Left hindlimb (tissue), 1 donor: ENCODE measurements at places on chromosomes 1 and 21.

- DNase-seq = peak; percentile 71
These were observed 73.7 kb upstream of the NRIP1 start for GRCh38 chr21:15138490-15138889.

DNA sequence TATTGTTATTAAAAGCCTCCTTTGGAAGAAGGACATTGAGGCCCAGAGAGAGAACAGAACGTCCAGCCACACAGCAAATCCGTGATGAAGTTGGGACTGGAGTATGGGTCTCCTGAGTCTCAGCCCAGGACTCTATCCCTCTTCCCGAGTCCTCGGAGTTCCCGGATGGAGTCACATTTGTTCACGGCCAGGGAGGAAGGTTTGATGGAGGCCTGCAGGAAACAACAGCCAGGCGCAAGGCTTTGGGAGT, 357 bp upstream of the TXLNA start:
- DNase-seq = no peak

- no peak for DNase-seq
These were observed 424.4 kb upstream of the NFIA start for GRCh38 chr1:60657926-60658325.

DNA sequence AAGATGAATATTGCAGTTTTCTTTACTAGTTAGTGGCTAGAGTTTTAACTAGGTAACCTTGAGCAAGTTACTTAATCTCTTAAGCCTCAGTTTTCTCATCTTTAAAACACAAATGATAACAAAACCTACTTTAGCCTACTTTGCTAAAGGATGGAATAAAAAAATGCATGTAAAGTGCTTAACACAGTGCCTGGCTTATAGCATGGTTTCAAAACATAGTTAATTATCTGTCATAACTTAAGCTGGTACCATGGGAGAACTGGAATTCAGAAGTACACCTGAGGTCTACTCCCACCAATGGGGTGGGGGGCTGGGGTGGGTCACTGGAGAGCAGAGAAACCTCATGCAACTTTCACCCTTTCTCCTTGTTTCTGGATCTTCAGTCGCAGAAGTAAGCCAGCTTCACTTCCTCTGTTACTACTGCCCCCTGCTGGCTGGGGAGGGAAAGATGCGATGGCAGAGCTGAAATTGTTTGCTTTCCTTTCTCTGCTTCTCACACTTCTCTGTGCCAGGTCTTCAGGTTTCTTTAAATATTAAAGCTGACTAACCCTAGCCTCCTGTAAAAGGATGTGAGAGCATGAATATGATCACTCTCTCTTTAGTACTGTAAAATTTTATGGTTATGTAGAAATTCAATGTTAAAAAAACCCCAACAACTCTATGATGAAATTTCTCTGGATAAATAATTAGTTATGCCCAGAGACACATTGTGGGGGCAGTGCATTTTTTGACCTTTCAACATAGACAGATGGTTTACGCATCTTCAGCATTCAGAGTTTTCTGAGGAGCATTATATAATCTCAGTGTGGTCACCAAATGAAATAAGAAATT, 324.2 kb downstream of the HLX start:
- DNase-seq = peak; percentile 84

- no peak for DNase-seq
These were observed 44.2 kb downstream of the ACOT7 start for GRCh38 chr1:6349254-6349943.

DNA sequence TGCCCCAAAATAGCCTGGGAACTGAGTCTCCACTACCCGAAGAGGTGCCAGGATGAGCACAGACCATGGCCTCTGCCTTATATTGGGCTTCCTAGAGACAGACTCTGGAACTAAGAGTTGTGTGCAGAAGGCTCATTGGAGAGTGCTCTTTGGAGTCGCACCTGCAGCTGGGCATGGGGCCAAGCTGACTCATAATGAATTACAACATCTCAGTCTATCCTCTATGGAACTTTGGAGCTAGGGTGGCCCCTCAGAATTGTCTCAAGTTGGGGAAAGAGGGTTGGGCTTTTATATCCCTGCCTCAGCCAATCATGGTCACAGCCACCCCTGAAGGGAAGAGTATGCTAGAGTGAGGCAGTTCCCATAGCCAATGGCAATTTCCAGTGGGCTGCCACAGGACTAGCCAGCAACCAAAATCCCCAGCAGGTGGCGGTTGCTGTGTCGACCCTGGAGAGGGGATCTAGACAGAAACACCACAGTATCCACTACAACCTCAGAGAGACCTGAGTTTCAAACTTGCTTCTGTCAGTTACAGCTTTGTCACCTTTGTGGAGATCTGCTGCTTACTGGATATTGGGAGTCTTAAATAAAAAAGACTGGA, 93.8 kb downstream of the DMRTA2 start:
- no peak for DNase-seq

GRCh38 chr1:71717186-71717585, 565.2 kb downstream of the NEGR1 start:
- DNase-seq = no peak

DNA sequence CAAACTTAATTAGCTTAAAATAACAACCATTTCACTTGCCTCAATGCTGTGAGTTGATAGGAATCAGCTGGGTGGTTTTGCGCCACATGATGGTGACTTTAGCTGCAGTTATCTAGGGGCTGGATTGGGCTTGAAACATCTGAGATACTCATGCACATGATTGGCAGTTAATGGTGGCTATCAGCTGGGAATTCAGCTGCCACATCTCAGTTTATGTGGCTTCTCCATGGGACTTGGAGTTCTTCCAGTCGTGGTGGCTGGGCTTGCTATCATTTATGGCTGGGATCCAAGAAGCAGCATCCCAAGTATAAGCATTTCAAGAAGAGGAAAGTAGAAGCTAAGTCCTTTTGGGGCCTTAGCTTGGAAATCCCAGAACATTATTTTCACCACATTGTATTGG, 36.4 kb downstream of the PDC start:
- DNase-seq = no peak

DNA sequence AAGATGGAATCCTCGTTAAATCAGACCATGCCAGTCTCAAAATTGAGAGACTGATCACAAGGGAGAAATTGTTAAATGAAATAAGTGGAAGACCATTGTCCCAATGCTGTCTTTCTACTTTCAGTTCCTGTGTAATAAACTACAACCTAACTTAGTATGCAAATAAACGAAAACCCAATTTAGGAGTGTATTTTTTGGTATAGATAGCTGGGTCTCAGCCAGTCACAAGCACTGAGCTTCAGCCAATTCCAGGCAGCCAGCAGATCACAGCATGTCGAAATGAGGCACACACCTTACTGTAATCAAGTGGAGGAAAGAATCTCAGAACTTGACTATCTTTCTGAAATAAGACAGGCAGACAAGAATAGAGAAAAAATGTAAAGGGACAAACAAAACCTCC, 33.0 kb upstream of the VN1R5 start:
- no peak for DNase-seq

GRCh38 chr1:15046487-15047165, 106.9 kb upstream of the TMEM51 start:
- peak; percentile 80 for DNase-seq

DNA sequence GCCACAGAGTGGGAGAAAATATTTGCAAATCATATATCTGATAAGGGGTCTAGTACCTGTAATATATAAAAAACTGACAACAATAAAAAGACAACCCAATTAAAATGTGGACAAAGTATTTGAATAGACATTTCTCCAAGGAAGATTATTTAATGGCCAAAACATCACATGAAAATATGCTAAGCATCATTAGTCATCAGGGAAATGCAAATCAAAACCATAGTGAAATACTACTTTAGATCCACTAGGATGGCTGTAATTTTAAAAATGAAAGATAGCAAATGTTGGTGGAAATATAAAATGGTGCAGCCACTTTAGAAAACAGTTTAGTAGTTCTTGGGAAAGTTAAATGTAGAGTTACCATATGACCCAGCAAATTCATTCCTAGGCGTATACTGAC, 118.7 kb upstream of the KIF26B start:
- DNase-seq = no peak

GRCh38 chr1:170296642-170297041, 150.9 kb downstream of the NTMT2 start:
- DNase-seq = no peak

- no peak for DNase-seq
These were observed 37.9 kb upstream of the RC3H1 start for GRCh38 chr1:174060090-174060489.

- DNase-seq = no peak
These were observed 34.7 kb downstream of the RGS5 start for GRCh38 chr1:163168053-163168452.

DNA sequence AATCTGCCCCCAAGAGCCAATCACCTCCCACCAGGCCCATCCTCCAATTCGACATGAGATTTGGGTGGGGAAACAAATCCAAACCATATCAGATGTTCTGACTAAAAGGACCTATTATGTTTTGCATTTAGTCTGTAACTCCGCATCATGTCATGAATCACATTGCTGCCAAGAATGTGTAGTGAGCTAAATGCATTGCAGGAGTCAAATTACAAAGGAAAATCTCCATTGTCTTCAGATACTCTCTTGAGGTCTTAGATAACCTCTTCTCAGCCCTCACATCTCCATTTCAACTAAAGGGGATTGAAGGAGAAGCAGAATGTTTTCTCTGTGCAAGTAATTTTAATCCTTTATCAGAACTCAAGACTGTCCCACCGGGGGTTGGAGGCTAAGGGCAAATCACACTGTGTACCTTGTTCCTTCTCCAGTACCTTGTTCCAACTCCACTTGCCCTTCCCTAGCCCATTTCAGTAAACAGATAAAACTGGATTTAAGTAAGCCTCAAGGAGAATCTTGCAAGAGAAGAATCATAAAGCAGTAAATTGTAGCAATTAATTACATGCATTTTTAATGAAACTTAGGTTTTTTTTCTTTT, 34.1 kb downstream of the EXTL2 start:
- DNase-seq = no peak

- DNase-seq = no peak
These were observed 23.9 kb downstream of the GNAT2 start for GRCh38 chr1:109595531-109595930.

GRCh38 chr1:16717336-16718098, 22.8 kb upstream of the RNU1-4 start:
- no peak for DNase-seq

GRCh38 chr1:221711063-221711577, 30.8 kb downstream of the DUSP10 start:
- DNase-seq = no peak

DNA sequence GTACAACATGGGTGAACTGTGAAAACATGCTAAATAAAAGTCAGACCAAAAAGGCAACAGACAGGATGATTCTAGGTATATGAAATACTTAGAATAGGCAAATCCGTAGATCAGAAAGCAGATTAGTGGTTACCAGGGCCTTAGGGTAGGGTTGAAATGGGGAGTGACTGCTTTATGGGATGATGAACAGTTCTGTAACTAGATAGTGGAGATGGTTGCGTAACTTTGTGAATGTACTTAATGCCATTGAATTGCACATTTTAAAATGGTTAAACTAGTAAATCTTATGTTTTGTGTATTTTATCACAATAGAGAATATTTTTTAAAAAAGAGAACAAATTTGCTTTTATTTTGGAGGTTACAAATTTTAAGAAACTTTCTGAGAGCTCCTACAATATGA, 17.4 kb downstream of the ZNF326 start:
- DNase-seq = no peak

GRCh38 chr1:113965703-113966412, 13.4 kb upstream of the OLFML3 start:
- no peak for DNase-seq
